ENCODE measurements at places on chromosomes 1 and 21.

DNA sequence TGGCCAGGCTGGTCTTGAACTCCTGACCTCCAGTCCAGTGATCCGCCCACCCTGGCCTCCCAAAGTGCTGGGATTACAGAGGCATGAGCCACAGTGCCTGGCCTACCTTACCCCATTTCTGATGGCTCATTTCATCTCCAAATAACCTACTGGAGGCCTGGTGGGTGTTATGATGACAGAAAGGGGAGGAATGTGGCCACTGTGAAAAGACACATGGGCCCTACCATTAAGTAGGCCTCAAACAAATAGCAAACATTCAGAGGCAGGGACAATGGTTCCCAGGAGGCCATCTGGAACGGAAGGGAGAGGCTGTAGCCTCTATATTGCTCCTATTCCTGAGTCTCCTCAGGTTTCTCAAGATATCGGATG, 932 bp upstream of the FCRLA start:
- no peak for DNase-seq

DNA sequence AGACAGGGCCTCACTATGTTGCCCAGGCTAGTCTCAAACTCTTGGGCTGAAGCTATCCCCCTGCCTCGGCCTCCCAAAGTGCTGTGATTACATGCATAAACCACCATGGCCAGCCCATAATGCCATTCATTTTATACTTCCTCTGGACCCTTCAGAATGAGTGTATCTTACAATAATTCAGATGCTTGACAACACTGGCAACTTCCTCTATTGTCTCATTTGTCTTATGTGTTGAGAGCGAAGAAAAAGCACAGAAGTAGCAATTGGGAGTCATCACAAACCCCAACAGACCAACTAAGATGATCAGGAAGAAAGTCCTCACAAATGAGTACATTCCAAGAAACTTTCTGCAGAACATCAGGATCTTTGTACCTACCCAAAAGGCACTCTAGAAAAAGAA, 191.9 kb downstream of the RERE start:
- DNase-seq, result no peak

DNA sequence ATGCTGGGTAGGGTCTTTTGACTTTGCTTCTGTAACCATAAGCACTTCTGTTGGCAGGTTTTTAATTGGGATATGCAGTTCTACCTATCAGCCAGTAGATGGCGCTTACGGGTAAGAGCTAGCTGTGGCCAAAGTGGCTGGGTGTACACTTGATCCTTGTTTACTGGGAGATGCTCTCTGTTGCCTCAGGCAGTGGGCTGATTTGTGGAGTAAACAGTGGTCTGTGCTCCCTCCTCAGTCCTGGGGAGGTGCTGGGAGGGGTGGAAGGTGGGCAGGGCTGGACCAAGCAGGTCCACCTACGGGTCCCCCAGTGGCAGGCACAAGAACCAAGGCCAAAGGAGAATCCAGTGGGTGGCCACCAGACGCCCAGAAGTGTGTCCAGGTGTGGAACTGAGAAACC, 43.4 kb downstream of the RALGPS2 start:
- peak; percentile 31 for DNase-seq

DNA sequence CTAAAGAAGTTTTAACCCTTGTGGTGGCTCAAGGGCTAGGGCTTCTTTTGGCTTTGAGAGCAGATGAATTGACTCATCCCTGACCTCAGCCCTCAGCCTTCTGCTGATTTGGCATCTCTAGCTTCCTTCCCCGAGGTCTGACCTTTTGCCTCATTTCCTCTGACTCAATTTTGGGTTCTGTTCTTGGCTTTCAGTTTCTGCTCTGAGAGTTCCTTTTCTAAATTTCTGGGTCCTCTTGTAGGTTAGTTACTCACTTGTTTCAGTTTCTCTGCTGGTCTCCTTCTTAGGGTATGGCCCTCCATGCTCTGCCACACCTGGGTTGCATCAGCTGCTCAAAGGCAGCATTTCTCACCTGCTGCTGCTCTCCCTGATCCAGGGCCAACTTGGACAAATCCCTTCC, 19.4 kb downstream of the PDE4B start:
- DNase-seq, result peak; percentile 54

DNA sequence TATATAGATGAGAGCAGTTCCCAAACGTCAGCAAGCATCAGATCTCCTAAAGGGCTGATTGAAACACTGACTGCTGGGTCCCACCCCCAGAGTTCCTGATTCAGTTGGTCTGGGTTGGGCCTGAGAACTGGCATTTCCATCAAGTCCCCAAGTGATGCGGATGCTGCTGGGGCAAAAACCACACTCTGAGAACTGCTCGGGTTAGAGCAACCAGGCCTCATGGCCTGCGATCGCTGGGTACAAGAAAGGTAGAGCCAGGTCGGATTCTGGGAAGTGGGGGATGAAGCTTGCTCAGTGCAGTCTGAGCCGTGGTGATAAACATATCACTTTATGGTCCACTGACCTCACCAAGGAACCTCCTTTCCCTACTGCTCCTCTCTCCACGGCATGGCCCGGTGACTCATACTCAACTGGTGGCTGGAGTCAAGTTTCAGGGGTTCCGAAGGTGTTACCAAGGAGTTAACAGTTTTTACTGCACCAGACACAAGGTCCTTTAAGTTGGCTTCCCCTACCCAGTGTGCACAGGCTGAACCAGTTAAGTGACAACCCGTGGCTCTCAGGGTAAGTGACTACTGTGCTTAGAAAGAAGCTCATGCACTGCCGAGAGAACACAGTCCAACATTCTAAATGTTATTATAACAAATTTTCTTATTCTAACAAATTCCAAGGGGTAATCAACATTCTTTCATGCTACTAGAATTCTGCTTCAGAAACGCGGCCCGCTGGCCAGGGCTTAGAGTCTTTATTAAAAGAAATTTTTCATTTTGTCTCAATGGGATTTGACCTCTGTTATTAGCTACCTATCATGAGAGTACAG, 153.5 kb downstream of the TGFBR3 start:
- no peak for DNase-seq

- DNase-seq, result peak; percentile 58
Measured at GRCh38 chr21:46624050-46624449, 11.4 kb upstream of the PRMT2 start.

GRCh38 chr1:225464851-225465792, 37.3 kb upstream of the LBR start:
- DNase-seq, result no peak

- DNase-seq, result no peak
Measured at GRCh38 chr1:18387307-18387706, 93.4 kb upstream of the KLHDC7A start.

- no peak for DNase-seq
Measured at GRCh38 chr1:98099501-98099900, 178.7 kb upstream of the DPYD start.

GRCh38 chr1:53122201-53122885, 20.1 kb downstream of the SLC1A7 start:
- no peak for DNase-seq

- no peak for DNase-seq
Measured at GRCh38 chr1:103160281-103160680, 52.0 kb upstream of the COL11A1 start.

DNA sequence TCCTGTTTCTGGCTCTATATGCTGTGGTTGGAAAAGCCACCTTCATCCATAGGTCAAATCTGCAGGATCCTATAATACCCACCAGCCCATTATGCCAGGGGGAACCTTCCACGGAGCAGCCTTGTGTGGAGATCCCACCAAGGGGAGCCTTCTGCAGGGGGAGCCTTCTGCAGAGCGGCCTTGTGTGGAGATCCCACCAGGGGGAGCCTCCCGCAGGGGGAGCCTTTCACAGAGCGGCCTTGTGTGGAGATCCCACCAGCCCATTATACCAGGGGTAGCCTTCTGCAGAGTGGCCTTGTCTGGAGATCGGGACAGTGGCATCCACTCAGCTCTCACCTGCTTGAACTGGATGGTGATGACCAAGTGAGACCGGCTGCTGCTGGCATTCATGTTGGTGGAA, 85.3 kb downstream of the SCCPDH start:
- DNase-seq, result no peak
